CD4-positive, alpha-beta T cell treated with Interleukin-21 for 1 hour (primary cell): ENCODE measurements at places on chromosomes 2 and 18.

GRCh38 chr2:54665436-54665856 is 58.0 kb upstream of the EML6 start:
- DNase-seq, result peak; percentile 58

GRCh38 chr2:230441227-230441897 is 25.4 kb downstream of the SP100 start:
- DNase-seq, result peak; percentile 69

- no peak for DNase-seq
Observed at GRCh38 chr2:71606244-71606643, 152.9 kb downstream of the DYSF start.

DNA sequence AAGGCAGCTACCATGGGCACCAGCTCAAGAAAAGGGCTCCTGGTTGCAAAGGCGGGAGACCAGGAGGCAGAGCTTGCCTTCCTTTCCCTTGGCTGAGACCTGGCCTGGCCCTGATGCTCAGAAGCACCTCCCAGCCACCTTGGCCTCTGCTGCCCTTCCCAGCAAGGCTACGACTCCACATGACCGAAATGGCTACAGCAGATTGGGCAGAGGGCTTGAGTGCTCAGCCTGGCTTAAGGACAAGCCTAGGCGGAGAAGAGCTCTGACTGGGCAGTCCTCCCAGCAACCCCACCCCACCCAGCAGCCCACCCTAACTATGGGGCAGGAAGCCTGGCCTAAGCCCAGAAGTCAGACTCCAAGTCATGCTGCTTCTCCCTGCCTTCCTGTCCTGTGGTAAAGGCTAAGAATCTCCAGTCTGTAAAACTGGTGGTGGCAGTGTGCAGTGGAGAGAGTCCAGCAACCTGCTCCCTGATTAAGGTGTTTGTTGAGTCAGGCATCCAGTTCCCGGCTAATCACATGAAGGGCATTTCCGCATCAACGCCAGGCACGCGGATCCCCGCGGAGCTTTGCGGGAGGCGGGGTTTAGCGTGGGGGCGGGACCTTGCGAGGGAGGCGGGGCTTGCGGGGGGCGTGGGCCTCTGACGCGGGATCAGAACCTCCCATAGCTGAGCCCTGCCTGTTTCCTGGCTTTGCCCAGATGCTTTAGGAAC is 256.0 kb downstream of the BCL11A start:
- DNase-seq, result no peak

- DNase-seq, result peak; percentile 43
Observed at GRCh38 chr2:68403199-68403644, 38.1 kb downstream of the PLEK start.

DNA sequence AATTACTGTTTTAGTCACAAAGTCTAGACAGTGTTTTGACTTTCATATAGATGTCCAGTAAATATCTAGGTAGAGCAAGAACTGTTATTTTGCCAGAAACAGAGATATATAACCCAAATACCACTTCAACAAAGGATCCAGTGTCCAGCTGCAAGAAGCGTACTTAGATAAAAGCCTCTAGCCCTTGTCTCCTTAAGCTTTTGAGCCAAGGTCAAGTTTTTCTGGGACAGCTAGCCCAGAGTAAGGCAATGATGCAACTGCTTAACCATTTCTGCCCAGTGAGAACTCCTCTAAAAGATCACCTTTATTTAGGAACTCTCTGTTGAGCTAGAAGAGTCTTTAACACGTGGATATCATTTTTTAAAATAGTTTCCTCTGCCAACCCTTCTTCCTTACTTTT is 1424.9 kb upstream of the NXPH2 start:
- DNase-seq, result no peak

DNA sequence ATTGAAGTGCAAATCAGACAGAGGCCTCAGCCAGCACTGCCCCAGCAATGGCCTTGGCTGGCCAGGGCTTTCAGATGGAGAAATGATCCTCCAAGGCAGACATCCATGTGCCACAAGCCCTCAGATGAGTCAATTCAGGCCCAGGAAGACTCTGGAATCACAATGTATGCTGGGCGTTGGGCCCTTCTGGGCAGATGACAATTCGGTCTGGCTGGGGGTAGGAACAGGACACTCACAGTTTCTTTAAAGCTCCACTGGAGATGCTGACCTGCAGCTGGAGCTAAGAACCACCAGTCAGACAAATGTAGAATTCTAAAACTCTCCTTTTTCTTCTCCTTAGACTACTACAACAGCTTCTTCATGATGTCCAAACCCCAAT is 7.1 kb upstream of the CRYGC start:
- DNase-seq, result no peak

- no peak for DNase-seq
Observed at GRCh38 chr2:160694221-160694620, 200.6 kb upstream of the RBMS1 start.

- no peak for DNase-seq
Observed at GRCh38 chr2:31383471-31384153, 30.9 kb downstream of the XDH start.

DNA sequence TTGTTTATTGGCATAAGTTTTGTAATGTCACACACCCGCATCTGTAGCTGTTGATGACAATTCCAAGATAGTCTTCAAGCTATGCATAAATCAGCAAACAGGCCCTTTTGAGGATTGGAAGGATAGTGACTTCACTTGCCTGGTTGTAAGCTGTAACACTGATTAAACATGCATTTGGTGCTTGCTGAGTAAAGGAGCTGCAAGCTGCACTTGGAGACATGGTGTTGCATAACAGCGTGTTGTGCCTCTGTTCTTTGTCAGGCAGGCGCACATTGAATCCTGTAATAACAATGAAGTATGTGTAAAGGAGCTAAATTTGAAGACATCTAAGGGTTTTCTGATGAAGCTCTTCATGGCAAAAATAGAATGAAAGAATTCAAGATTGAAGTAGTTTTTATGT is 68.7 kb upstream of the TTC27 start:
- no peak for DNase-seq

- DNase-seq, result no peak
Observed at GRCh38 chr2:202519453-202519852, 115.3 kb upstream of the FAM117B start.

GRCh38 chr2:23940718-23941620 is 706 bp downstream of the UBXN2A start:
- peak; percentile 39 for DNase-seq

DNA sequence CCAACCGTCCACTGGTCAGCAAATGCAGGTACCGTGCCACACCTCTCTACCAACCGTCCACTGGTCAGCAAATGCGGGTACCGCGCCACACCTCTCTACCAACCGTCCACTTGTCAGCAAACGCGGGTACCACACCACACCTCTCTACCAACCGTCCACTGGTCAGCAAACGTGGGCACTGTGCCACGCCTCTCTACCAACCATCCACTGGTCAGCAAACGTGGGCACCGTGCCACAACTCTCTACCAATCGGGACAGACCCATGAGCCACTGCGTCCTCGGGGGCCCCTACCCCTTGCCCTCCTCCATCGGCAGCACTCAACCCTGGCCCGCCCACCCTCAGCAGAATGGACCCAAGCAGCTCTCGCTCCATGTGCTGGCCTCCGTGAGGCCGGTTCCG is 226.4 kb upstream of the SALL3 start:
- DNase-seq, result no peak

GRCh38 chr2:219273937-219274336 is 5.2 kb upstream of the DNAJB2 start:
- no peak for DNase-seq

GRCh38 chr18:54878159-54878622 is 49.9 kb downstream of the RAB27B start:
- DNase-seq, result no peak

- DNase-seq, result peak; percentile 31
Observed at GRCh38 chr2:96874198-96874831, 4.4 kb upstream of the SEMA4C start.

DNA sequence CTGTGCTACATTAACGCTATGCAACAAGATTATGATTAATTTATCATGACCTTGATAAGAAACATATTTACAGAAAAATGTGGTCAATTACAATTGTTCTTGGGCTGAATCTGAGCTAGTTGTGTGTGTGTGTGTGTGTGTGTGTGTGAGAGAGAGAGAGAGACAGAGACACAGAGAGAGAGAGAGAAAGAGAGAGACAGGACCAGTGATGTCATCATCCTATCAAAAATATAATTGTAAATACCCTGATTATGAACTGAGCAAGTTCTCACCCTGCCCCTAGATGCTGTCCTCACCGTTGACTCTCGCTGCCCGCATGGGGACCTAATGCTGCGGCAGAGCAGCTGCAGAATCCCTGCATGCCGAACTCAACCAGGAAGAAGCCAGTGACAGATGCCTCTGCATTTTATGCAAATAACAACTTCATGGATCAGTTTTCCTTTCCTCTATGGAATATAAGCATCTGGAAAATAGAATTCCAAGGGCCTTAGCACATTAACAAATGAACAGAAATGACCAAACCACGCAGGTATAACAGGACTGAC is 512.5 kb downstream of the PLCL1 start:
- DNase-seq, result no peak

DNA sequence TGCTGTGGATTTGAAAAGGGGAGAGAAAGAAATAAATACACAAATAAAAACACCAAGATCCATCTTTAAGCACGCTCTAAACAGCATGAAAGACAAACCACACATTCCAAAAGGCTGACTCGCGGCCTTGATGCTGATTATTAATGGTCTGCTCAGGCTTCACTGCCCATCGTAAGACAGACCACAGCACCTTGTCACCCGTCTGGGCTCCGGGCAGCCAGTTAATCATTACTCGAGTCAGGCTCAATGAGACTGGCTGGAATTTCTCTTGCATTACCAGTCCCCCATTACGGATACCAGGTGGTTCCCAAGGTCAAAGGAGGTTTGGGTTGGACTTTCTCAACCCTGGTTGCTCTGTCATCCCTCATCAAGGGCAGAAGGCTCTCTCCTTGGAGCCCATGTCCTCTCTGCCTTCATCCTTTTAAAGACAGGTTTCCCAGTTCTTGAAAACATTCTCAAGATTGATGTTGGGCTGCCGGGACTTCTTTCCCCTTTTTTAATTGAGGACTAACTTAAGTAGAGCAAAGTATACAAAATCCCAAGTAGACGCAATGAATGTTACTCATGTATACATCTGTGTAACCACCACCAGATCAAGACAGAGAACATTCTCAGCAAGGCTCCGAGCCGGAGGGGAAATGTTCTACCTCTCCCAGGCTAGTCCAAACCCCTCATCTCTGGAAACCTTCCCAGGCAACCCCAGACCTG is 8.1 kb downstream of the SMAD7 start:
- no peak for DNase-seq
